ENCODE measurements at places on chromosomes 2 and 18. TPM values are rescaled to one million over a fixed set of nuclear protein-coding genes. Genes with fewer than 3 reads are reported as not detected.
A peak's percentile ranks its signal among the peaks of the same experiment; 100 is the strongest.

DNA sequence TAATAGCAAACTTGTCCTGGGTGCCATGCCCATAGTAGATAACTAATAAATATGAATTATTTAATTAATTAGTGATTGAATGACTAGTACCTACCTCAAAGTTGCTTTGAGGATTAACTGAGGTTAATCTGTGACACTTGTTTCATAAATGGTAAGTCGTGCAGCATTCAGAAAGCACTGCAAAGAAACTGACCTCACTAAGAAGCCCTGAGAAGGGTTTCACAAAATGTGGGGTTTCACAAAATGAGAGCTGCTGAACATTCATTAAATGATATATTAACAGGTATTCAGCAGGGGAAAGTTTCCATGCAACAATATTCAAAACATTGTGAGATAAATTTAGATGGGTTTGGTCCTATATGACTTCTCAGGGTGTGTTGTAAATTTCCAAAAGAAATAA is 236.2 kb downstream of the OSR1 start:
- DNase-seq = no peak

GRCh38 chr2:11850082-11850481 is 103.7 kb downstream of the LPIN1 start:
- no peak for DNase-seq

- no peak for DNase-seq
Observed at GRCh38 chr18:76373297-76373696, 121.7 kb downstream of the ZNF516 start.

DNA sequence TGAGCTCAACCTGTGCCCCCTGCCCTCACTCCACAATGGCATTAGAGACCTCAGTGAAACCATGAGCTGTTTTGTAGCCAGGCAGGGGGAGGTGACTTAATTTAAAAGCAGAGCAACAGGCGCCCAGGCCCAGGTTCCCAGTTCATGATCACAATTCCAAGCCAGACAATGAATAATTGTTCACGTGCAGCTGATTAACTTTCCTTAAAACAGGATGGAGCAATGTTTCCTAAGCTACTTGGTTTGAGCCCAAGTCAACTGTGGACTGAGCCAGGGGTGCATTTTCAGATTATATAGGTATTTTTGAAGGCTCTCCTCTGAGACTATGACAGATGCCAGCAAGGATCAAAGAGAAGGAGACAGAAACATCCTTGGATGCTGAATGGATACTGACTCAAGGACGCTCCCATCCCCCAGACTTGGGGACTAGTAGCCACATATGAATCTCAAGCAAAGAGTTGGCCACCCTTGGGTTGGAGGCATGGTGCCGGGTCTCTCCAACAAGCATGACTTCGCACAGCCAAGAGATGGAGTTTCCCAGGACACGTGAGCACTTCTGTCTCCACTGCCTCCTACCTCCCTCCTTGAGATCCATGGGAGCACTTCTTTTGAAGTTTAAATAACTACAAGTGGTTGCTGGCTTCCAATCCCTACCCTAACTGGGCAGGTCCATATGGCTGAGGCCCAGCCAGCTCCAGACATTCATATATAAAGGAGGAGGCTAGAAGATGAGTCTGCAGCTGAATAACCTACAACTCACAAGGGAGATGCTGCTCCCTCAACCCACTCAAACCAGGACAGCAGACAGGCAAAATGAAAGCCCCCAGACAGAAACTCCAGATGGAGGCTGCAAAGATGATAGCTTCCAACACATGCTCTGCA is 12.7 kb downstream of the SMAD7 start:
- DNase-seq = no peak

- peak; percentile 80 for DNase-seq
Observed at GRCh38 chr2:85846411-85846810, 42.4 kb downstream of the ST3GAL5 start.

DNA sequence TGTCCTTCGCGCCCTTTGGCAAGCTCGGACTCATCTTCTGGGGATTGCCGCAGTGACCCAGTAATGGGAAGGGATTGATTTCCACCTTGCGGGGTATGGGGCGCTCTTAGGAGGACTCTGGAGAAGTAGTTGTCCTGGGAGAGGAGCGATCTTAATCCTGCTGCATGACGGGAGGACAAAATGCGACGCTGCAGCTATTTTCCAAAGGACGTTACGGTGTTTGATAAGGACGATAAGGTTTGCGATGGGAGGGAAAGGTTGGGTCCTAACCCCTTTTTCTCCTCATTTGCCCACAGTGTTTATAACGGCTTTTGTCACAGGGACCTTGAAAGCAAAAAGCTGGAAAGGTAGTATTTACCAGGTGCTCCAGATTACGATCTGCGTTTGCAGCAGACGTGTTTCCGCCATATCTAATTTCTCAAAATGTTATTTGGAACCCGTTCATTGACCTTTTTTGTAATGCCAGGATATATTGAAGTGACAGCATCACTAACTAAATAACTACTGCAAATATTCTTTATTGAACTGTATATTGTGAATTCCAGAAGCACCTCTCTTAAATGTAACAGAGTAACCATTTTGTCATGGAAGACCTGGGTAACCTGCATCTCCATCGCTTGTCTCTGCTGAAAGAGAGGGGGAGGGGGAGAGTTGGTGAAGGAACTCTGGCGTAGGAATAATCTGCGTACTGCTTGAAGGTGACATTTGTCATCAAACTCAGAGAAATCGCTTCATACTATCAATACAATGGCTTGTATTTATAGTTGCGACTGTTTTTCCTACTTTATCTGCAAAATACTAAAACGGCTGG is 590 bp downstream of the MDH1 start:
- no peak for DNase-seq

DNA sequence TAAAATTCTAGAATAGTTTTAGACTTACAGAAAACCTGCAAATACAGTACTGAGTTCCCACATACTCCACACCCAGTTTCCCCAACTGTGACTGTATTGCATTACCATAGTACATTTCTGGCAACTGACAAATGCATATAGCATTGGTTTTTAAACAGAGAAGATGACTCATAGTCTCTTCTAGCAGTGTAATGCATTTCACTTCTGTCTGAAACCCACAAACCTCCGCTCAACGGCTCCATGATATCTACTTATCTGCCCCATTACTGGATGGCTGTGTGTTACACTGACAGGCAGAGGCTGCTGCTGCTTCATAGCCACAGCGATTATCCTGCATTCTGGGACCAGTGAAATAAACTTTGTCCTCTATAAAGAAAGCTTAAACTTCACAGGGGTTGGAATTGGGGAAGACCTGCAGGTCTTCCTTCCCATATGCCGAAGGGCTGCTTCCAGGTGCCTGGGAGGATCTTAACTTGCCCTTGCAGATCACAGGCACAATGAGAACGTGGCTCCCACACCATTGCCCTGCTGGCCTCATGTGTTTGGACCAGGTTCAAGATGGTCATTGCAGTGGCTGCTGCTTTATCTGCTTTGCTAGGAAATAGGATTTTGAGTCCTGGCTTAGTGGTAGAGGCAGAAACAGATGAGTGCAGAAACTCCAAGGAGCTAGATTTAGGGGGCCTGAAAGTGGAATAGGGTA is 742.6 kb upstream of the HS6ST1 start:
- peak; percentile 79 for DNase-seq

DNA sequence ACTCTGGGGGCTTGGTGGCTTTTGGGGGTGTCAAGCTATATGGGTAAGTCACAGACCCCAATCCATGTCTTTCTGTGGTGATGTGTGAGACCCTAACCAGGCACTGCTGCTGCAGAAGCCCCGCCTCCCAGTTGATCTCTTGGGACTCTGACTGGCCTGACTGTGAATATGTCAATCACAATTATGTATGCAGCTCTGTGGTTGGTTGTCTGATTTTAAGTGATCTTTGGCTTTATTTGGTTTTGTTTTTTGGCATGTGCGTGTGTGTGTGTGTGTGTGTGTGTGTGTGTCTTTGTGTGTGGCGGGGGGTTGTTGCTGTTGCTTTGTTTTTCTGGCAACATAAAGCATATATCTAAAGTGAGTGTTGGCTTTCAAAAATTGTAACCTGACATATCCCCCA is 78.5 kb upstream of the GLS start:
- DNase-seq = no peak

DNA sequence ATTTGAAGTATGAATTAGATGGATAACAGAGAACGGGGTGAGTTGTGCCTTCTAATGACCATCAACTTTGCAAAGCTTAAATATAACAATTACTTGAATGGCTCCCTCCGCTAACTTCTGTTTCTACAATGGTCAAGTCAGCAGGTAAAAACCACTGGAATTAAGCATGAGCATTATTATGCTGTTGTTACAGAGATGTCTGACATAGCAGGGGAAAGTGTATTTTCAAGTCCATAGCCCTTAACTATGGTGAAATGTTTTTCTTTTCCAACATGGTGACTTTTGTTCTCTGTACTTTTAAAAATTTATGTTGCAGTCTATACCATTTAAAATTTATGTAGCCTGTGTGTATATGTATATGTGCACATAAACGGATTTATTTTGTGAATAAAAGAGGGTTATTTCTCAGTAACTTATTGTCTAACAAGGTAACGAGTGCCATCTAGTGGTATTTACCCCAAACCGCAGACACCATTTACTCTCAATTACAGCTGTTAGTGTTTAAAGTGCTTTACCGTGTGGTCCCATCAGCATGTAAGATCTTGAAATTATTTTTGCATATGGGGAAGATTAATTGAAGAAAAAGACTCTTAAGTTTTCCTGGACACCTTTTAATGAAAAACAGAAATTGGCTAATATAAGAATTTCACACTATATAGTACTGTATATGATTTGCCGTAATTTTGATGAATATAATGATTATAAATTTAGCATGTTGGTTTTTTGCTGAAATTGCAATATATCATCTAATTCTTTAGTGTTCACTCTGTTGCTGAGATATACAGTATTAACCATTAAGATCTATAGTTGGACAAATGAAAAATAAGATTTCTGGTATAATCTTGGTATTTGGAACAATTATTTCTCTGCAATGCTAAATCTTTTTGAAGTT is 78.2 kb downstream of the UBE2E3 start:
- no peak for DNase-seq

GRCh38 chr2:47129191-47129706 is 25.9 kb downstream of the STPG4 start:
- no peak for DNase-seq

DNA sequence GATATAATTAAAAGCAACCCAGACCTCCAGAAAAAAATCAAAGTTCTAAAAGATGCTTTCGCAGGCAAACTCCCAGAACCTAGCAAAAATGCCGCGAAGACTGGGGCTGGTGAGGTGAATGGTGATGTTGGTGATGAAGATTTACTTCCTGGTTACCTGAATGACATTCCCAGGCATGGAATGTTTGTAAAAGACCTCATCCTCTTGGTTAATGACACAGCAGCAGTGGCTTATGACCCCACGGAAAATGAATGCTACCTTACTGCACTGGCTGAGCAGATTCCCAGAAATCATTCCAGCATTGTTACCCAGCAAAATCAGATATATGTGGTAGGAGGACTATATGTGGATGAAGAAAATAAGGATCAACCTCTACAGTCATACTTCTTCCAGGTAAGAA is 994 bp downstream of the KLHL41 start:
- no peak for DNase-seq

The CHN1 gene
- 203 TPM for total RNA-seq

The VWA3B gene
- total RNA-seq = 0.26 TPM

The ARHGEF33 gene
- 0.50 TPM for total RNA-seq

The CRYGB gene
- not detected for total RNA-seq

The AMMECR1L gene
- 16.8 TPM for total RNA-seq

The NEURL3 gene
- total RNA-seq = not detected

Measured in fibroblast of lung (primary cell).